ENCODE measurements at places on chromosomes 12 and 14. TPM values are rescaled to one million over a fixed set of nuclear protein-coding genes. Genes with fewer than 3 reads are reported as not detected.

GRCh38 chr14:91947475-91948184 is at the start of gene FBLN5:
FBLN5 (minus strand) TSS chr14:91947694; CDS start chr14:91947229, 465 bp downstream.
- peak within 1 kb of the TSS; percentile 69 for H3K4me3 ChIP-seq
- H3K27me3 ChIP-seq: peaks cover 6% of the 10 kb centered on the region
- peak within 1 kb of the TSS; percentile 89 for H3K27ac ChIP-seq
- H3K4me1 ChIP-seq: no peaks in the 10 kb centered on the region

- H3K4me3 ChIP-seq: peak overlapping the region; percentile 5
- no peaks in the 10 kb centered on the region for H3K27me3 ChIP-seq
- no peak for DNase-seq
- no peaks in the 10 kb centered on the region for H3K36me3 ChIP-seq
Measured at GRCh38 chr12:108634341-108634751, 652 bp upstream of the SELPLG start.

DNA sequence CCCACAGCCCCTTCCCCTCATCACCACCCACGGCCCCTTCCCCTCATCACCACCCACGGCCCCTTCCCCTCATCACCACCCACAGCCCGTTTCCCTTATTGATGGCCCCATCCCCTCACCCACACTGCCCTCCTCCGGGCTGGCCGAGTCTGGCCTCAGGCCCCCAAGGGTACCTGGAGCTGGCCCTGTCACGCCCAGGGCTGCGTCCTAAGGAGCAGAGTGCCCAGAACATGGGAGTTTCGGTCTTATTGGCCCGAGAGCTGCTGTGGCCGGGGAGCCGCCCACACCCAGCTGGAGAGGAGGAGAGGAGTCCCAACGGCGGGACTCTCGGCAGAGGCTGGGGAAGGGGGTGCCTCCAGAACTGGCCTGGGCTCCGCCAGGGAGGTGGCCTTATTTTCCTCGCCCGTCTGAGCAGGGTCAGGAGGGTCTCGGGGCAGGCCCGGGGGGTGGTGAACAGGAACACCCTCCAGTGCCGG is 182.3 kb downstream of the KIF26A start:
- H3K4me3 ChIP-seq: no peak overlapping the region
- H3K27ac ChIP-seq: no peak overlapping the region
- peaks cover 3% of the 10 kb centered on the region for H3K4me1 ChIP-seq
- no peak for DNase-seq
- peaks cover 14% of the 10 kb centered on the region for H3K27me3 ChIP-seq

GRCh38 chr12:53601296-53601847 is 24.8 kb downstream of the ATF7 start:
- no peak for DNase-seq
- H3K4me1 ChIP-seq: peaks cover 28% of the 10 kb centered on the region
- no peaks in the 10 kb centered on the region for H3K27me3 ChIP-seq
- H3K36me3 ChIP-seq: peaks cover 10% of the 10 kb centered on the region
- H3K27ac ChIP-seq: no peak overlapping the region

- peak overlapping the region; percentile 38 for H3K27ac ChIP-seq
- H3K36me3 ChIP-seq: no peaks in the 10 kb centered on the region
- H3K27me3 ChIP-seq: no peaks in the 10 kb centered on the region
- peaks cover 14% of the 10 kb centered on the region for H3K4me1 ChIP-seq
Measured at GRCh38 chr12:64181430-64182291, 40.4 kb downstream of the KICS2 start.

GRCh38 chr12:44431647-44432343 is 444.3 kb downstream of the NELL2 start:
- H3K27me3 ChIP-seq: no peaks in the 10 kb centered on the region
- no peak overlapping the region for H3K4me3 ChIP-seq
- no peaks in the 10 kb centered on the region for H3K4me1 ChIP-seq
- DNase-seq: no peak
- H3K27ac ChIP-seq: no peak overlapping the region
- no peaks in the 10 kb centered on the region for H3K36me3 ChIP-seq

GRCh38 chr14:34180869-34181268 is 230.0 kb upstream of the EGLN3 start:
- H3K27ac ChIP-seq: no peak overlapping the region
- no peaks in the 10 kb centered on the region for H3K36me3 ChIP-seq
- H3K4me3 ChIP-seq: no peak overlapping the region
- H3K4me1 ChIP-seq: peaks cover 9% of the 10 kb centered on the region
- no peaks in the 10 kb centered on the region for H3K27me3 ChIP-seq

DNA sequence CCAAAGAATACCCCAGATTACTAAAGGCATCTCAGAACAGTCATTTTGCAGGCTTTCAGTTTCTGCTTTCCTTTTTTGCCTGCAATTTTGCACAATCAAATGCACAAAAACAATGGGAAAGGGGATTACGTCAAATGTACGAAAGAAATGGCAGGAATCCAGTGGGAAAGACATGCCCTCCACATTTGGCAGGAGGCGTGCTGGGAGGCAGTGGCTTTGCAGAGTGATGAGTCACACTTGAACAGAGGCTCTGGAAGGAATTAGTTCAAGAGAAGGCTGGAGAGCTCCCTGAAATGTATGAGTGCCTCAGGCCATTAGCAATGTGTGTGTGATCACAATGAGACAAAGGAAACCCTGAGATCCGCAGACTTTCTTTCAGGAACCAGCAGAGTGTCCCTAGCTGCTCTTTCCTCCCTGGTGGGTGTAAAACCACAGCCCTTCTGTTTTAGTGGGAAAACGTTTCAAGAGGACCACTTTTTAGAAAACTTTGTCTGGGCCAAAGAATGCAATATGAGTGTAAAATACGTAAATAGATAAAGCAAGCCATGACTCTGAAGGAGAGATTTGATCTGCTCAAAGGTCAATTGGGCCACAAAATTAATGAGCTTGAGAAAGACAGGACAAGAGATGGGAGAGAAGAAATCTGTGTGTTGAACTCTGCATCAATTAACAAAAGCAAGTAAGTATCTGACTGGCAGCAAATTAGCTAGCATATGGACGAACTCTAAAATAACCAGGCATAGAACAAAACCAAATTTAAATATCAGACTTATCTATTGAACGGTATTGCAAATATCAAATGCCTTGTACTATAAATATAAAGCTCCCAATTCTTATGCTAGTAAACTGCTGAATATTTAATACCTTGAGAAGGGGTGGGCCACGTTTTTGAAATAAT is 155.4 kb upstream of the PDE3A start:
- H3K36me3 ChIP-seq: no peaks in the 10 kb centered on the region
- H3K27ac ChIP-seq: peak overlapping the region; percentile 56
- peak; percentile 73 for DNase-seq

GRCh38 chr14:24695265-24696241 is 61.6 kb upstream of the GZMB start:
- no peak for DNase-seq
- H3K4me3 ChIP-seq: no peak overlapping the region
- H3K4me1 ChIP-seq: no peaks in the 10 kb centered on the region
- H3K27me3 ChIP-seq: no peaks in the 10 kb centered on the region
- H3K27ac ChIP-seq: no peak overlapping the region
- H3K36me3 ChIP-seq: no peaks in the 10 kb centered on the region

DNA sequence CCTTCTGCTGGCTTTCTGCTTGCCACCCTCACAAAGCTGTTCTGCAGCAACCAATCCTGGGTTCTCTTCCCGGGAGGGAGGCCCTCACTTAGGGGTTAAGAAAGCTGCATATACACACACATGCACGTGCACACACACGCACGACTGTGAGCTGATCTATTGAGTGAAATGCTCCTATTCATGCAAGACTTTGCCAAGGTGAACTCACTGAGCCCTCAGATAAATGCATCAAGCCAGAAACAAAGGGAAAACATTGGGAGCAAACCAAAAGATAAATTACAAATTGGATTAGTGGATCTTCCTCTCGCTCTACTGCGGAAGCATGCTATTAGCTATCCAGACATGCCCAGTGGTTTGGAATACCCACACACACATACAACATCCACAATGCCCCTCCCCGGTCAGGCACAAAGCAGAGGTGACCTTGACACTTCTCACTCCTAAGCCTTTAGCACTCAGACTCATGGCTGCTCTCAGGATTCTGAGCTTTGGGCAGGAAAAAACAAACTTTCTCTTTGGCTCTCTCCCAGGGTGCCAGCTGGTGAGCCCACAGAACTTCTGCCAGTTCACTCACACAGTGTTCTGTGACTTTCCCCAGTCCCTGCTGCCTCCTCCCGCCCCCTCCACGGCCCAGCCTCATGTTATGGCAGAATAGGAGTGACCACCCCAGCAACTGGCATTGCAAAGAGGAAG is 320.0 kb downstream of the DPF3 start:
- no peak overlapping the region for H3K27ac ChIP-seq
- no peaks in the 10 kb centered on the region for H3K27me3 ChIP-seq
- no peaks in the 10 kb centered on the region for H3K4me1 ChIP-seq
- H3K4me3 ChIP-seq: no peak overlapping the region
- H3K36me3 ChIP-seq: no peaks in the 10 kb centered on the region

DNA sequence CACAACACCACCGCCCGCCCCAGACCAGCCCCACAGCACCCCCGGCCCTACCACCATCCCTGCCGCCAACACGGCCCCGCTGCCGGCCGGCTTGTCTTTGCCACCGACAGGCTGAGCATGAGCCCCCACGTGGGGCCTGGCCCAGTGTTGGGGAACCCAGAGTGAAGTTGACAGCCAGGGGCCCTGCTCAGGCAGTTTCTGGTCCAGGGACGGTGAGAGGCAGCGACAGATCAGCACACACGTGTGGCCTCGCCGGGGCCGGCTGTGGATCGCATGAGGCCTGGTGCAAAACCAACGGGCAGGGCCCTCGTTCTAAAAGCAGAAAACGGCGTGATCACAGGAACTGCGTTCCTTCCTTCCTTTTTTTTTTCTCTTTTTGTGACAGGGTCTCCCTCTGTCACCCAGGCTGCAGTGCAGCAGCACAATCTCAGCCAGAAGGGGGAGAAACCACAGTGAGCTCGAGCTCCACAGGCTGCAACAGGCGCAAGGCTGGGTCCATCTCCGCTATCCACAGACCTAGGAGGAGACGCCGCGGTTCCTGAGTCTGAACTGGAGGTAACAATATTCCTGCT is 50.5 kb upstream of the FBRSL1 start:
- no peak overlapping the region for H3K4me3 ChIP-seq
- no peak for DNase-seq
- H3K36me3 ChIP-seq: no peaks in the 10 kb centered on the region
- no peaks in the 10 kb centered on the region for H3K27me3 ChIP-seq
- H3K4me1 ChIP-seq: peaks cover 7% of the 10 kb centered on the region

DNA sequence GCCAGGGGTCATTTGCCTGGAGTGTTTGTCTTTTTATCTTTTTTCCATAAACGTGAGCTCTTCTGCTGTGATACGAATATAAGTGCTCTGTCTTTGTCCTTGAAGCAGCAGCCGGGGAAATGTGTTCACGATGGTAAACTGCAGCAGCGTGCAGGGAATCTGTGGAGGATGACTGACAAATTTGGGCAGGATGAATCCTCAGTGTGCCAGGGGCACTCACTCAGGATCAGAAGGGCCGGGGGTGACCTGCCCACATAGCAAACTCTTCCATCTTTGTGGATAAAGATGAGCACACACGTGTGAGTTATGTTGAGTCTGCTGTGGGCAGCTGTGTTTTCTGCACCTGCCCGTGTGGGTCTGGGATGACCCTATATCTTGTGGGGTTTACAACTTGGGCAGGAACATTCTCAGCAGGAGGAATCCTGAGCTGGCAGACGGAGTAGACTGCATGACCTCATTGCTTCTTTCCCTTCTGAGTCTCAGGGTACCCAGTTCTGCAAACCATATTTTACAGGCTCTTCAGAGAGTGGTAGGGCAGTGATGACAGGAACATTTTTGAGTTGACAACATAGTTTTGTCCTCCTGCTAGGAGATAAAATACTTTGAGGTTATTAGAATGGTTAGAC is 711 bp downstream of the ANO4 start:
- no peaks in the 10 kb centered on the region for H3K4me1 ChIP-seq
- no peak overlapping the region for H3K4me3 ChIP-seq
- H3K27ac ChIP-seq: no peak overlapping the region

GRCh38 chr12:103832048-103832997 is 8.7 kb downstream of the NT5DC3 start:
- H3K27me3 ChIP-seq: no peaks in the 10 kb centered on the region

DNA sequence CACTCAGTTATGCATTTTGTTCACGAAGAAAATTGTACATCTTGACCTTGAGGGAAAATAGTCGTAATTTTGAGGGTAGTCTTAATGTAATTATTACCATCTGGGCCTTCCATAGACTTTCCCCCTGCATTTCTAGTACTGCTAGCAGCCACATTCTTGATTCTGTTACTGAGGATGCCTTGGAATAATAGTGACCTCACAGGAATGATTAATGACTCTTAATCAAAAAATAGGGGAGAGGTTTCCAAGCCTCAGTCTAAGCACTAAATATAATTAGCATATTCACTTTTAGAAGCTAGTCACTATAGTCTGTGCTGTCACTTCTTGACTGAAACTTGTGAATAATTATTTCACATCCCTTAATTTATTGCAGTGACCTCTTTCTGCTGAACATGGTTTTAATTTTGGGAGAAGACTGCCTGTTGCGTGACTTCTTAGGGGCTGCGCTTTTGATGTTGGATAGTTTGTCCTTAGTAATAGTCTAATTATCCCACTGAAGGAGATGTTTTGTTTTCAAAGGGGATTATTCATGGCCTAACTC is 400.5 kb downstream of the ADAMTS20 start:
- no peaks in the 10 kb centered on the region for H3K4me1 ChIP-seq
- no peak overlapping the region for H3K27ac ChIP-seq
- no peaks in the 10 kb centered on the region for H3K36me3 ChIP-seq
- H3K4me3 ChIP-seq: no peak overlapping the region
- no peak for DNase-seq

DNA sequence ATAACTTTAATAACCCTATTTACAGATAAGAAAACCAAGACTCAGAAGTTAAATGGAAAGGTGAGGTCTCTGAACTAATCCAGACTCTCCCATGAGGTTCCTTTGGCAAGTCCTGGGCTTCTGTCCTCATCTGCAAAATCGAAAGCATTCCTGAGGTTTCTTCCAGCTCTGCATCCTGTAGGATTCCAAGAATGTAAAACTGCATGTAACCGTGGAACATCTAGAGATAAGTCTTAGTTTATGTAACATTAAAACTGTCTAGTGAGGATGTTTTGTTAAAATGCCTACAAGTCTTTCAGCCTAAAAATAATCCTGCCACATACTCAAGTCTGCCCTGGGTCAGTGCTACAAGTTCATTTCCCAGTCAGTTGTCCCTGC is 7.3 kb upstream of the ITFG2 start:
- peaks cover 50% of the 10 kb centered on the region for H3K36me3 ChIP-seq
- H3K4me3 ChIP-seq: no peak overlapping the region
- H3K27me3 ChIP-seq: no peaks in the 10 kb centered on the region
- H3K4me1 ChIP-seq: no peaks in the 10 kb centered on the region
- no peak overlapping the region for H3K27ac ChIP-seq
- no peak for DNase-seq

DNA sequence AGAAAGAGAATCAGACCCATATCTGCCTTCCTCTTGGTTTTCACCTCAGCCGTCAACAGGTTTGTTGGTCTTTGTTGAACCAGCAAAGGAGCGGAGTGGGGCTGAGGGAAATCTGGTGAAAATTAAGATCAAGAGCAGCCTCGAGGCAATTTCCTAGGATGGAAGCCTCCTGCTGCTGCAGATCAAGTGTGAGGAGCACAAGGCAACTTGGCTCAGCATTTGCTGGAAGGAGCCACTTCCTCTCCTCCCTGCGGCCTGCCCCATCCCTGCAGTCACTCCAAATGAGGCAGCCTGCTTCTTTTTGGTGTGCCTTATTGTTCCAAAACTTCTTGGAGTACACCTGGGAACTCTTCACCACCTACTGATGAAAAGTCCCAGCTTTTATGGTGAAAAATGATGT is 4.9 kb downstream of the TC2N start:
- no peak for DNase-seq
- H3K4me3 ChIP-seq: no peak overlapping the region
- no peak overlapping the region for H3K27ac ChIP-seq
- no peaks in the 10 kb centered on the region for H3K36me3 ChIP-seq

Gene KCNC2
- not detected for total RNA-seq

Gene STON2
- total RNA-seq: 47.7 TPM

Gene NPFF
- not detected for total RNA-seq

Gene NGB
- total RNA-seq: not detected

Gene PKP2
- total RNA-seq: 1.9 TPM
